ENCODE measurements at places on chromosomes 4 and X.
A peak's percentile ranks its signal among the peaks of the same experiment; 100 is the strongest.

GRCh38 chrX:1134976-1135375 is 77.5 kb downstream of the CRLF2 start:
- no peak for DNase-seq

- peak; percentile 51 for DNase-seq
These were observed 37.4 kb upstream of the SPON2 start for GRCh38 chr4:1209821-1210220.

- DNase-seq: no peak
These were observed 62.9 kb downstream of the GEMIN8 start for GRCh38 chrX:13966793-13967125.

- DNase-seq: peak; percentile 98
These were observed 885.0 kb upstream of the EPHA5 start for GRCh38 chr4:66555301-66555700.

GRCh38 chrX:23704673-23705206 is 37.4 kb downstream of the PRDX4 start:
- DNase-seq: no peak

- DNase-seq: no peak
These were observed 150.1 kb downstream of the NAA11 start for GRCh38 chr4:79175716-79176115.

- no peak for DNase-seq
These were observed 62.4 kb downstream of the ARHGAP10 start for GRCh38 chr4:147794314-147794680.

- DNase-seq: no peak
These were observed 32.0 kb downstream of the LAS1L start for GRCh38 chrX:65502618-65503017.

Data from fibroblast of skin of back (primary cell).